HFFc6 (cell line): ENCODE measurements at places on chromosomes 12 and 14. TPM values are rescaled to one million over a fixed set of nuclear protein-coding genes. Genes with fewer than 3 reads are reported as not detected.

- peak; percentile 73 for DNase-seq
Observed at GRCh38 chr14:22653012-22653621, 9.0 kb upstream of the OR6J1 start.

GRCh38 chr14:104316121-104316722 is 177.8 kb downstream of the KIF26A start:
- no peak for DNase-seq

DNA sequence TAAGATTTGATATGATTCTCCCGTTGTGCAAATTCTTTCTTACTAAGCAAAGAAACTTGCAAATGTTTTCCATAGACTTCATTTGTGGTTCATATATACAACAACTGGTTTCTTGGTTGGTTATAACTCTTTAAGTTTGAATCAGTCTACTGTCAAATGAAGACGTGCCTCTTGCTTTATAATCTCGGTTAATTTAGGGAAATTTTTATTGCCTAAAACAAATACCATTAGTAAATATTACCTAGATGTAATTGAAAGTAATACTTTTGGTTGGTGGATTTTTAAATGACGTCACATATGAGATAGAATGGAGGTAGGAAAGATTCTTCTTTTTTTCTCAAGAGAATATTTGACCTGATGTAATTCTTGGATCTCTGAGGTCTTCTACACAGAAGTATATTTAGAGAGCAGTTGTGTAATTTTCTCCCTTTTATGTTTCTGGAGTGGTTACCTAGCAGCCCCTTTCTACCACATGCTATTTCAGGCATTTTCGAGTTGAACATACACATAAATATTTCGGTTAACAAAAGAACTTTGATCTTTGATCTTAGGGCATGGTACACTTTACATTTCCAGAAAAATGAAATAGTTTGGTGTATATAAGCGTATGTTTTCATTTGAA is 1.7 kb downstream of the ATF7IP start:
- peak; percentile 36 for DNase-seq

DNA sequence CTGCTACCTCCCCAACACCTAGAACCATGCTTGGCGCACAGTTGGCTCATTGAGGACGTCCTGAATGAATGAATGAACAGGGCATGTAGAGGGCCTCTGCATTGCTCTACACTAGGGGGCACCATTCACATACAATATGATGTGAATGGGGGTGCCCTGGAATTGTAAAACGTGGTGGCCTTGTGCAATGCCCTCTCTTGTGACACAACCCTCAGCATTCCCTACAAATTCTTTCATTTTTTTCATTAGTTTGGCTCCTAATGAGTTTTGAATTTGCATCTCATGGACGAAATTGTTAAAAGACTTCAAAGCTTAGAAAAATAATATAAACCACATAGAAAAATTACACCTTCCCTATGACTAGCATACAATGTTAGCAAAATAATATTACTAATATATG is 2.3 kb upstream of the DIO2 start:
- peak; percentile 71 for DNase-seq

The PROX2 gene
- total RNA-seq, result not detected in 2 replicates

The TMEM253 gene
- 0.23 TPM in 1 of 2 replicates, not detected in the other for total RNA-seq

DNA sequence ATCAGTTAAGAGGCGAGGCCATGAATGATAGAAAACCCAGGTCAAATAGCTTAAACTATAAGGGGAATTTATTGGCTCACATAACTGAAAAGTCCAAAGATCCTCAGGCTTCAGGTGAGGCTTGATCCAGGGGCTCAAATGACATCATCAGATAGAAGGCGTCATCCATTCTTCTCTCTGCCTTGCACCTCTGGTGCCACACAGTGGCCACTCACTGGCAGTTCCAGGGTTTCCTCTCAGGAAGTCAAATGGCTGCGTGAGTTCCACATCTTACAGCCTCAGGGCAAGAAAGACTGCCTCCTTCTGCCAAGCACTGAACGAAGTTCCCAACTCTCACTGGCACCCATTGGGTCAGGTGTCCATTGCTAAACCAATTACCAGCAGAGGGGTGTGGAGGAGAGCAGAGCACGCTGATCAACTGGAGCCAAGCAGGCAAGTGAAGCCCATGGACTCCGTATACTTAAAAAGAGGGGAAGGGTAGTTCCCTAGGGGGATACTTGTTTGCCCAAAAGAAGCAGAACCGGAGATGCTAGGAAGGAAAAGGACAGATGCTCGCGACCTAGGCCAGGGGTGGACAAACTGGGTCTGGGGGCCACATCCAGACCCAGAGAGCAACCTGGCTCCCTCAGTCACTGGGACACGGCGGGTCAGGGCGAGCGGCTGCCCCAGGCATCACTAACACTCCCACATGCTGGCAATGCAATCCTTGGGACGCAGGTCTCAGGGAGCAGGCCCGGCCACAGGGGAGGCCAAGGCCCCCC is 69.3 kb downstream of the SERPINA3 start:
- DNase-seq, result no peak

The GRIN2B gene
- total RNA-seq, result not detected in 3 replicates

The BHLHE41 gene
- 11.5 to 14.6 TPM (median 12.8 TPM) in 3 replicates for total RNA-seq

The ITGA5 gene
- 261 and 303 TPM in 2 replicates for total RNA-seq

GRCh38 chr12:22248571-22249115 is 85.9 kb downstream of the ST8SIA1 start:
- DNase-seq, result no peak

The STXBP6 gene
- total RNA-seq, result 13.8 to 18.3 TPM (median 17.2 TPM) in 3 replicates

The SMIM41 gene
- total RNA-seq, result not detected in 3 replicates

The OTX2 gene
- not detected in 3 replicates for total RNA-seq

- DNase-seq, result no peak
Observed at GRCh38 chr12:26711072-26711471, 121.9 kb downstream of the ITPR2 start.

DNA sequence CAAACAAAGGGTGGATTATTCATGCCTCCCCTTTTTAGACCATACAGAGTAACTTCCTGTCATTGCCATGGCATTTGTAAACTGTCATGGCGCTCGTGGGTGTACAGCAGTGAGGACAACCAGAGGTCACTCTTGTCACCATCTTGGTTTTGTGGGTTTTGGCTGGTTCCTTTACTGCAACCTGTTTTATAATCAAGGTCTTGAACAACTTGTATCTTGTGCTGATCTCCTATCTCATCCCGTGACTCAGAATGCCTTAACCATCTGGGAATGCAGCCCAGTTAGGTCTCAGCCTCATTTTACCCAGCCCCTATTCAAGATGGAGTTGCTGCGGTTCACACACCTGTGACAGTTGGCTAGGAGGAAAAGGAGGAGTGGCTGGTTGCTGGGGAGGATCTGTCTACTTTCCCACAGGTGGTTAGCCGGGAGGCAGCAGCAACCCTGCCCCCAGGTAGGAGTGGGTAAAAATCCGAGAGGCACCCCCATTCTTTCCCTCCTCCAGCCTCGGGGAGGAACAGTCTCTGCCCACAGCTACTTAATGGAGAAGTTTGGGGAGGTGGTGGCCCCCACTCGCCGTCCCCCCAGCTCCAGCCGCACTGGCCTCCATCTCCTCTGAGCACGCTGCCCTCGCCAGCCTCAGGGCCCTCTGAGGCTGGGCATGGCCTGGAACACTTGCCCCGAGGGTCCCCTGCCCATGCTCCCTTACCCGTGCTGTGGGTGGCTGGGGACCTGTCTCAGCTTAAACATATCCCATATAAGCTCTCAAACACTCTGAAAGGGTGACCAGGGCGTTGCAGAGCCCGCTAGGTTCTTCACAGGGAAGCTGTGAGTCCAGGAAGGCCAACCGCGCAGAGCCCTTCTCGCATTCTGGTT is 41.7 kb downstream of the SMIM41 start:
- DNase-seq, result peak; percentile 25

- DNase-seq, result no peak
Observed at GRCh38 chr12:115335048-115335447, 651.1 kb upstream of the TBX3 start.

- peak; percentile 60 for DNase-seq
Observed at GRCh38 chr12:28172434-28173030, 17.7 kb upstream of the CCDC91 start.

GRCh38 chr14:90140956-90141316 is 79.1 kb downstream of the KCNK13 start:
- DNase-seq, result peak; percentile 71

- DNase-seq, result no peak
Observed at GRCh38 chr14:35020713-35021112, 25.4 kb upstream of the FAM177A1 start.

The C14orf132 gene
- total RNA-seq, result 21.5 and 30.9 TPM in 2 replicates

DNA sequence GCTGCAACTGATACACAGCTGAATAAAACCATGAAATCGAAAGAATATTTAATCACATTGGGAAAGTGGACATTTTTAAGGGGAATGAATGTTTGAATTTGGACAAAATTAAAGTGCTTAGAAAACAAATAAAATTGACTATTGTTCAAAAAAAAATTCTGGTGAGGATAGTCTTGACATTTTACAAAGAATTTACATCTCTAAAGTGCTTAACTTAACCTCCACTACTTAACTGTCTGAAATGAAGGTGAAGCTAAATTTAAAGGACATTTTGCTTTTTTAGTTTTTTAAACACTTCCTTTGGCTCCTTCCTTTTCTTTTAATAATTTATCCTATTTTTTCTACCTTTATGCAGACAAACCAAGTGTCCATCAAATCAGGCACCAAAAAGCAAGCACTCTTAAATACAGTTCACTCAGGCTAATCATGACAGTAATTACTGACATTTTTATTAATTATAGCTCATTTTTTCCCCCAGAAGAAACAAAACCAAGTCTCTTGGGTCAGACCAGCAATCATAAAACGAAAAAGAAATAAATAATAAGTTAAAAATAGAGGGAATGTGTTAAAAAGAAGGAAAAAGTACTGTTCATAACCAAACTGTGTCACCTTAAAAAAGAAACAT is 5.7 kb upstream of the CCND2 start:
- DNase-seq, result no peak

The NELL2 gene
- total RNA-seq, result not detected in 3 replicates

- DNase-seq, result no peak
Observed at GRCh38 chr14:92340071-92340470, 17.1 kb downstream of the SLC24A4 start.

DNA sequence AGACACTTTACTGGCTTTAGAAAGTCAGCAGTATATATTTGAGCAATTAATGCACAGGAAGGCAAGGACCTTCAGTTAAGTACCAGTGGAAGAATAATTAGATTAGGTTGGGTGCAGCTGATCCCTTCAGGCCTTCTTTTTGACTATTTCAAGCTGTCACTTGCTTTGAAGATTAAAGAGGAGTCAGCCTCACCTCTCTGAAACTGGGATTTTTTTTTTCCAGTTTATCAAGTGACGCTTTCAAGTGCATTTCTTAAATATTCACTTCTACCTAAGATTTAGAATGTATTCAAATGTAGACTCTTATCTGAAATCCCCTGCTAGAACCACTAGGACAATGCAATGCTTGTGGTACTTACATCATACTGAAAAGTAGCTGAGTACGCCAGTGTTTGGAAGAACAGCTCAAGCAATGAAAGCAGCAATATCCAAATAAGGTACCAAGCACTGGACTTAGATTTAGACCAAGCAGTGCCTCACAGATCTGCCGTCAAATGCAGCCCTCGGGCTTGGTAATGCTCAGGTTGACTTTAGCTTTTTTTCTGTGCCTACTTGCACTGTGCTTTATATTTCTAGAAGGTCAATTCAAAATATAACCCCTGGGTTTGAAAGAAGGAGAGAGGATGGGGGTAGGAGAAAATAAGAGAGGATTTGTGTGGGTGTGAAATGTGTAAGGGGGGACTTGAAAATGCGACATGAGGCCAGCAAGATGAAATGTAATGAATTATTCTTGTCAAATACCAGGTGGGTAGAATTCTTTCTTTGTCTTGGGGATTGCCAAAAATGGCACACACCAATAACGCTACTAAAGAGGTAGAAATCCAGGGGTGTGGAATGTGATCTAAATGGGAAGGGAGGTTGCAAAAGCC is 3.7 kb upstream of the FERMT2 start:
- no peak for DNase-seq

GRCh38 chr12:104643819-104644669 is 187.3 kb downstream of the CHST11 start:
- no peak for DNase-seq

DNA sequence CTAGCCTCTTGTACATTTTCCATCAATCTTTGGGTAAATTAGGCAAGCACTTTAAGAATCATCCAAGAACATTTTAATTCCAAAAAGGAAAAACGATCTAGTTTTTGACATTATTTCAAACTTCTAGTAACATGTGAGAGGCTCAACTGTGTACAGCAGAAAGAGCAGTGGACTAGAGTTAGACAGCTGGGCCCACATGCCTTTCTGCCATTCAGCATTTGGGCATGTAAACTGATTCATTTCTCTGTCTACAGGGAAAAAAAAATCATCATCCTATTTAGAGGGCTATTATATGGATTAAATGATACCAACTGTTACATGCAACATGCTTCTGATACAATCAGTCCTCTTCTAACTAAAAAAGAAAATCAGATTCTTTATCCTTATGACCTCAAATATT is 17.7 kb downstream of the ATP2B1 start:
- no peak for DNase-seq

DNA sequence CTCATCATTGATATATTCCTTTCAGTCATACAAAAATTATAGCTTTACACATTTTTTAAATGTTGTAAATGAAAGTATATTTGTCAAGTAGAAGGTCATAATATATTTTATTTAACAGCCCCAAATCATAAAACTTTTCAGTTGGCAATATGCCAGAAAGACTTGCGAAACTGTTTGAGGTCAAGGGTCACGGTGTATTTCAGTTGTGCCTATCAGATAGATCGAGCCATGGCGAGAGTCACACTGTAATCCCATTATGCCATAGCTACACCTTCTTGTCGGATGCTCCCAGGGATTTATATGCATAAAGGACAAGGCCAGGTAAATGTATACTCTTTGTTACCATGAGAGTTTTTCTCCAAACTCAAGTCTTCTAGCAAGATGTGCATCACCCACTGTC is 26.7 kb upstream of the G2E3 start:
- no peak for DNase-seq

DNA sequence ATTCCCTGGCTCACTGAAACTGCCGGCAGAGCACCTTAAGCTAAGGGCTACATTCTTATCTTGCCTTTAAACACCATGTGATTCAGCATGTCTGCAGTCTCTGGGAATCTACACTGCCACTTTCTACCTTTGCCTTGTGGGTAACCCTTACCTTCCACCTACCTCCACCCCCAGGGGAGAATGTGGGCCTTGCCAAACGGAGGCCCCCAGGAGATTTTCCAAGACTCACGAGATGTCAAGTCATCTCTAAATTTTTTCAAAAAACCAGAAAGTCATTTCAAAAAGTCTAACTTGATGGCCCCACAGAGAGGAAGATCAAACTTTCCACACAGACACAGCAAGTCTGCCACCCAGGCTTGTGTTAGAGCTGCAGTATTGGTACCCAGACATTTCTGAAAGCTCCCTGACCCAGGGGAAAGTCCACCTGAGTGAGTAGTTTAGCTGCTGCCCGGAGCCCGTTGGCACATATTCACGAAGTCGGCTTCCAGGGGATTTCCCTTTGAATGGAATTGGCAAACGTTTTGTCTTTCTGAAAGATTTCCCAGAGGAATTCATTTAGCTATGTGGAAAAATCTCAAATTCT is 4.7 kb upstream of the PSMA6 start:
- DNase-seq, result no peak

GRCh38 chr14:102965971-102966655 is 43.6 kb downstream of the AMN start:
- no peak for DNase-seq

GRCh38 chr12:42737398-42737797 is 147.9 kb upstream of the PRICKLE1 start:
- no peak for DNase-seq
